ENCODE measurements at places on chromosomes 11 and 22.
A peak's percentile ranks its signal among the peaks of the same experiment; 100 is the strongest.

DNA sequence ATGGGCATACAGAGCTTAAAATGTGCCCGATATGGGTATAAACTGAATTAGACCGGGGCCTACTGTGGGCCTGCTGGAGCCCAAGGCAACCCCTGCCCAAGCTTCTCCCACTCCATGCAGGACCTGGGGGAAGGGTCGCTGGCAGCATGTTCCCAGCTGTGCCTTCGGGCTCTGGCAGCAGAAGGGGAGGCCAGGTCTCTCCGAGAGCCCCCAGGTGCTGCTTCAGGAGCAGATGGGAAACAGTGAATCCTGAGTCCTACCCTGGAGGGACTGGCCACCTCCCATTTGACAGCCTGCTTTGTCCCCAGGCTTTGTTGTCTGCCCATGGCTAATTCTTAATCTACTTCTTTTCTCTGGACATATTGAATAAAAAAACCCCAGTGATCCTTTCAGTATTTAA is 315.6 kb upstream of the B3GAT1 start:
- DNase-seq = no peak

DNA sequence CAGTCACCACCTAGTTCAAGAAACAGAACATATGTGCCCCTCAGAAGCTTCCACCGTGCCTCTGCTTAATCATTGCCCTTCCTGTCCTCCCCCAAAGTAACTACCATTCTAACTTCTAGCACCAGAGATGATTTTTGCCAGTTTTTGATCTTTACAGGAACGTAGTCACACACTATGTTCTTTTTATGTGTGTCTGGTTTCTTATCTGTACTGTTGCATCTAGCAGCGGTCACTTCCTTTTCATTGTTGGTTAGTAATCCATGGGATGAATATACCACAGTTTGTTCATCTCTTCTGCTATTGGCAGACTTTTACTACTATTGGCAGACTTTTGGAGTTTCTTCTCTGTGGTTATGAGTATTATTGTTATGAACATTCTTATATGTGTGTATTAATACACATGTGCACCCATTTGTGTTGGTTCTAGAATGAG is 34.6 kb downstream of the SPECC1L start:
- DNase-seq = no peak

GRCh38 chr11:113603277-113604059 is 102.6 kb downstream of the TMPRSS5 start:
- no peak for DNase-seq

DNA sequence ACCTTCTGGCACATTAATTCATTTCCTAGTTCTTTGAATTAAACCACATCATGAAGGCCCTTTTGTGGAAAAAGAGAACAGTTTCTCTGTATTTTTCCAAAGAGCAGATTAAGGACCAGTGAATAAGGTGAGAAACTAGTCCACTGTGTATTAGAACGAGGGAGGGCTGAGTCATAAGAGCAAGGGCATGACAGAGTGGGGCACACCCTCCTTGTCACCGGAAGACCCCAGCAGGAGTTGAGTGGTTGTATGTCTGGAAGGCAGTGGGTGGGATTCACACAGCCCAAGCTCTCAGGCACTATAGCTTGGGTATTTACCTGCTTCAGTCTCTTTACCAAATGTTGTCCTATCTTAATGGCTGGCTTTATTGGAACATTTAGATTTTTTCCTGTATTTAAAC is 86.8 kb downstream of the BMAL1 start:
- no peak for DNase-seq

GRCh38 chr11:71933141-71933933 is 4.5 kb downstream of the RNF121 start:
- no peak for DNase-seq

- no peak for DNase-seq
Measured at GRCh38 chr11:124970925-124971324, 16.9 kb downstream of the CCDC15 start.

DNA sequence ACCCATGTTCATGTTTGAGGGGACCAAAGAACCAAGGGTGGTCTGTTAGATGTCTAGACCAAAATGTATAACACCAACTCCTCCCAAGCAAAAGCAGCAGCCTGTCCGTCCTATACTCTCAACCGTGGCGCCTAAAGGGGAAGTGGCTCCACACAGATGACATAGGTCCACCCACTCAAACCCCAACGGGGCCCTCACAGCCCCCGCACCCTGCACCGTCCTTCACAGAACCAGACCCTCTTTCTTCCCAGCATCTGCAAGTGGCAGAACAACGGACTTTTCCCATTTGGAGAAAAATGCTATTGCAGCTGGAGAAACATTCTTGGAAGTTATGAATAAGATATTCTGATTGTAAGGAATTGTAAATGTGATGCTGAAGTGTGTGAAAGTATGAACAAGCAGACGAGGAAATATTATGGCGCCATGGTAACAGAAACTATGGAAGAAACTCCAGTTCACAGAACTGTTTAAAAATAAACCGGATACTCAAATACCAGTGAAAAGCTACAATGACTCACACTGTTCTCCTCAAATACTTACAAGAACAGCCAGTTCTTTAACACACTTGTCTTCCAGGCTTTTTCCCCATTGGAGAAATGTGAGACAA is 76.5 kb upstream of the ARFGAP3 start:
- peak; percentile 23 for DNase-seq

DNA sequence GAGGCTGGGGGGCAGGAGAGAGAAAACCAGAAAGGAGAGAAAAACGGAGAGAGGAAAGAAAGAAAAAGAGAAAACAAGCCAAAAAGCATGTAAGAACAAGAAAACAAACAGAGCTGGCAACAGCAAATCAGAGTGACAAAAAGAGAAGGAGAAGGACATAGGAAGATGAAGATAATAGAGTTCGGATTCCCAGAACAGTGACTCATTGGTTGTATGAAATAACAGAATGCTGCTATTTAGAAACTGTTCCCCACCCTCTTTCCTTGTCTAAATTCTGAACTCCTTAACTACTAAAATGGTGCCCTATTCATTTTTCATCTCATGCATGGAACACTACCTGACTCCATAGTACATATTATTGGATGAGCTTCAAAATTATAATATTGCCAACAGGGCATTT is 317.4 kb downstream of the C11orf87 start:
- DNase-seq = no peak

DNA sequence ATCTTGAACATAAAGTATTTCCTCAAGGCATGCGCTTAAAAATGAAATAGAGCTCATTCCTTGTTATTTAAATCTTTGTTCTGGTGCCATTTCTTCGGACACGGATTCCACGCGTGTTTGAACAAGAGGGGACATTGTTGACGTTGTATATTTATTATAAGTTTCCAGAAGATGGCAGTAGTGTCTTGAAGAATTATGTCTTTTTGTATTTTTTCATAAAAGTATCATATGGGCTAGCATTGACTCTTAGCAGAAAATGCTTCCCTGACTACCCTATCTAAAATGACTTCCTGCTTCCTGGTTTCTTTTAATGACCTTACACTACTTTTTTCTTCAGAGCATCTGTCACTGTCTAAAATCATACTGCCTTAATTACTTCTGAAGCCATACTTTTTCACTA is 20.4 kb downstream of the BIRC2 start:
- DNase-seq = peak; percentile 43

DNA sequence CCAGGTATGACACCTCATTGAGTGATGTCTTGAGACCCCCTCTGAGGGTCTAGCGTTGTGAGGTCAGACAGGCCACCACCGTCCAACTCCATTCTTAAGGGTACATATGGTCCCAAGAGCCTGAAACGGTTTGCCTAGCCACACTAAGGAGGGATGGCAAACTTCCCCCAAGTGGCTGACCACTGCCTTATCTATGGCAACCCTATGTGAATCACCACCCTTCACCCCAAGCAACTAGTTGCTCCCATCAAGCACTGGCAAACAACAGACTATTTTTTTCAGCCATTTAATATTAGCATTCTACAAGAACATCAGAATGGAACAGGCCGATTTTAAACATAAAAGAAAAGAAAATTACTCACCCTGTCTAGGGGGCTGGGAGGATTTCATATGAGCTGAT is 22.8 kb downstream of the THOC5 start:
- no peak for DNase-seq

GRCh38 chr11:134586726-134587125 is 174.7 kb upstream of the B3GAT1 start:
- no peak for DNase-seq

GRCh38 chr11:48028914-48029680 is 48.7 kb downstream of the PTPRJ start:
- DNase-seq = peak; percentile 46

DNA sequence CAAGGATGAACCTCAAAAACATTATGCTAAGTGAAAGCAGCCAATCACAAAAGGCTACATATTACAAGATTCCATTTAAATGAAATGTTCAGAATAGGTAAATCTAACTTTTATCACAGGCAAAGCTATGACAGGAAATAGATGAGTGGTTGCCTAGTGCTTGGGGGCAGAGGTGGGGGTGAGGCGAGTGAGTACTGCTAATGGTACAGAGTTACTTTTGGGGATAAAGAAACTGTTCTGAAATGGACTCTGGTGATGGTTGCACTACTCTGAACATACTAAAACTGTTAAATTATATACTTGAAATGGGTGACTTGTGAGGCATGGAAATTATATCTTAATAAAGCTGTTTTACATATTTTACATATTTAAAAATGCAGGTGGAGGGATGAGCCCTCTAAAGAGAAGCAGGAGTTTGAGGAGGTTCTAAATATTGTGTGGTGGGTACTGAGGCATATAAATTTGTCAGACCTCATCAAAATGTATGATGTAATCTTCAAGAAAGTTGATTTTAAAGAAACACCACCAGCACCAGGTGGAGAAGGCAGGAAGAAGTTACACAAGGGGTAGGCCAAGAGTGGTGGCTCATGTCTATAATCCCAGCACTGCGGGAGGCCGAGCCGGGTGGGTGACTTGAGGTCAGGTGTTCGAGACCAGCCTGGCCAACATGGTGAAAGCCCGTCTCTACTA is 3.6 kb downstream of the SLC43A1 start:
- DNase-seq = no peak

- DNase-seq = no peak
Measured at GRCh38 chr22:39177456-39177775, 24.9 kb upstream of the CBX7 start.

DNA sequence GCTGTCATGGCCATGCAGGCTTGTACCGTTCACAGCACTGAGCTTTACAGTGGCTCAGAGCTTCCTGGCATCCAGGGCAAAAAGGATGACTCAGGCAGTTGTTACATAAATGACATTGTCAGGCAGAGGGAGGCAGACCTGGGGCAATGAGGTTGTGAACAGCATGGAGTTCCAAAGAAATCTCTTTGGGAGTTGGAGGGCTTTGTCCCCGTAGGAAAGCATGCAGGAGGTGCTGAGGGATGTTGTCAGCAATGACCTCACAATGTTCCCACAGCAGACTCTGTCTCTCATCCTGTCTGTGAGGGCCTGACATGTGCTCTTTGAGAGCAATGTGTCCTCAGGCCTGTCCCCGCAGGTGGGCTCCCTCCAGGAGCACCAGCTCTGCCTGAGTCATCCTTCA is 25.9 kb upstream of the PDE2A start:
- DNase-seq = no peak

DNA sequence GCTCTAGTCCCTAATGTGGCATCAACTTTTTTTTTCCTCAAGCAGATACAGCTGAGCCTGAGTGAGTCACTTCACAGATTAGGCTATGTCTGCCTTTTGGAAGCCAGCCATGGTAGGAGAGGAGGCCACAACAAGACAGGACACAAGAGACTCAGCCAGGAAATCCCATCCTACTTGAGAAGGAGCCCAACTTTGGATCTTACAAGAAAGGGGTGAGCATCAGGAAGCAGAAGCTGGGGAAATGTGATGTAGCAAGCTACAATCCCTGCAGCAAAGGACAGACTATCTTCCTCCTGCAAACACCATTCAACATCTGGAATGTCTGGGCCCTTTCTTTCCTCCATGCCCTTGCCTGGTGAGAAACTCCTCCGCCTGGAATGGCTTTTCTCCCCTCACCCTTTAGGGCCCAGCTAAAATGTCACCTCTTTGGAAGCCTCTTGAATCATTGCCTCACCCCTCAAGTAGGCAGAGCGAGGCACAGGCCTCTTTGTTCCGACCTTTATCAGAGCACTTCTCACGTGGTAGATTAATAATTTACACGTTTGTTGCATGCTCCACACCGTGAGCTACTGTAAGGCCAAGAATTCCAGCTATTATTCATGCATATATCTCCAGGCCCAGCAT is 156.4 kb upstream of the PITPNB start:
- no peak for DNase-seq

- peak; percentile 50 for DNase-seq
Measured at GRCh38 chr22:35540595-35541253, at the start of gene RASD2. RASD2 (plus strand) TSS chr22:35540831; CDS start chr22:35546810, 5,979 bp downstream.

- DNase-seq = peak; percentile 52
Measured at GRCh38 chr11:2892967-2893528, 7.5 kb upstream of the CDKN1C start.

DNA sequence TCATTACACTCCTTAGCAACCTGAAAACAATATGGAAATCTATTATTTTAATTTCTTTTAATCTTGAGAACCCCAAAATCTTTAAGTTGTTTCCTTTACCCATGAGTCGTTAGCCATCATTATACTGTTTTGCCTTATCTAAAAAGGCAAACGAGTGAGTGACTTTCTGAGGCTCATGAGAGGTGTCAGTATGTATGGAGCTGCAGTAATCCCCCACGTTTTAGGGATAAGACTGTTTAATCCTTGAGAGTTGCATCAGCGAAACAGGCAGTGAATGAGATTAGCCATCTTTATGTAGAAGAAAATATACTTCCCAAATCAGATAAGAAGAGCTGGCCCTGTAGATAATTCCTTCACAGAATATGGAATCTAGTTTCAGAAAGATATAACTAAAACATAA is 1147.0 kb downstream of the DLG2 start:
- no peak for DNase-seq

GRCh38 chr22:50400406-50400805 is 57.3 kb downstream of the PPP6R2 start:
- DNase-seq = no peak

GRCh38 chr22:47299863-47300697 is 537.6 kb downstream of the TBC1D22A start:
- DNase-seq = no peak

- no peak for DNase-seq
Measured at GRCh38 chr22:24706732-24707469, 67.6 kb downstream of the PIWIL3 start.

- peak; percentile 52 for DNase-seq
Measured at GRCh38 chr22:30605449-30606110, 1.4 kb upstream of the TCN2 start.

DNA sequence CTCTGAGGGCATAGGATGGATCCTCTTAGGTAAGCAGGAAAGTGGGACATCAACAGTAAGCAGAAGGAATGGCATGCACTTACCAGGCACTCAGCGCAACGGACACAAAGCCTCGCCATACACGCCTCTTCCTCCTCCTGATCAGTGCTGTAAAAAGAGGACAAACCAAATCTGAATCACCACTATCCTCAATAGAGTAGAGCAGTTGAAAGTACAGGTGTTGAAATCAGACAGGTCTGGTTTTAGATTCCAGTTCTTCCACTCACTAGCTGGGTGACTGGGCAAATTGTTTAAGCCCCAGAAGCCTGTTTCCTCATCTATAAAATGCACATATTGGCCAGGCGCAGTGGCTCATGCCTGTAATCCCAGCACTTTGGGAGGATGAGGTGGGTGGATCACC is 8.6 kb upstream of the JAML start:
- no peak for DNase-seq

DNA sequence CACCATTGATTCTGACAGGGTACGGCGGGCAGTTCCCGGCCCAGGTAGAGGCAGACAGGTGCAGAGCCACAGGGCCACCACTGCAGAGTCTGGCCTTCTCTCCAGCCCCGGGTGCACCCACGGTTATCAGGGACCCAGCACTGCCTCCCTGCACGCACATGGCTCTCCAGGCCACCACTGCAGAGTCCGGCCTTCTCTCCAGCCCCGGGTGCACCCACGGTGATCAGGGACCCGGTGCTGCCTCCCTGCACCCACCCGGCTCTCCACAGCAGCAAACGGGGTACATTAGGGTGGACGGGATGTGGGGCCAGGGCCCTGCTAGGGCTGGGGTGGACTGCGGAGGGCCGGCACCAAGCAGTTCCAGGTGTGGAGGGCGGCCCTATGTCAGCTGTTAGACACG is 272.9 kb downstream of the BRD1 start:
- no peak for DNase-seq
